Right lobe of liver (tissue), 6 donors: ENCODE measurements at places on chromosomes 1 and 21.

GRCh38 chr1:212512816-212513559 is 80.3 kb downstream of the NENF start:
- no peak for DNase-seq

GRCh38 chr1:172395576-172395975 is 24.9 kb upstream of the C1orf105 start:
- DNase-seq, result no peak

GRCh38 chr1:55318116-55318817 is 103.1 kb upstream of the USP24 start:
- no peak for DNase-seq

DNA sequence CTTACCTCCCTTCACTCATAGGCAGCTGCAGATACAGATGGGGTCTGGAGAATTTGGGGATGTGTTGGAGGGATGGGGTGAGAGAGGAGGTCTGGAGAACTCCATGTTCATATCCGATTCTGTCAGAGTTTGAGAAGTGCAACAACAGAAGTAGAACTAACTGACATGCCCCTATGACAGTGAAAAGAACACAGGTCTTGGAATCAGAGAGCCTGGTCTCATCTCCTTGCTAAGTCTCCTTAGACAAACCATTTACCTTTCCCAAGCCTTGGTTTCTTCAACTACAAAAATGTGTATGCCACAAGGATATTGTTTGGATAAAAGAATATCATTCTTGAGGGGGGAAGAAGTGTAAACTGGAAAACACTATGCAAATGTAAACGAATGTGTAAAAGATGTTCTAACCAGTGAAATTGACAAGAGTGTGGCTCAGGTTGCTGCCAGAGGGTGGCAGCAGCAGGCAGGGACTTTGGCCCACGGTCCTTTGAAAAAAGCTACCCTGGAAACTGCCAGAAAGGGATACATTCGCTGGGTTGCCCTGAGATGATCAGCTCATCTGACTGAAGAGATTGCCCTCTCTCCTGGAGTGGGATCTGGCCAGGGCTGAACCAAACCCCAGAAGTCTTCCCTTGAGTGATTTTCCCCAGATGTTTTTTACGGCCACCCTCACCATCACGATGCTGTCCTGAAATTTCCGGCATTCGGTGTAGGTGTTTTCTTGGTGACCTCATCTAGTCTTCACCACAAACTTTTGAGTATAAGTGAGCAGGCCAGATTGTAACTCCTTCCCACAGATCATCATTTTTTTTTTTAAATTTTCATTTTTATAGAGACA is 17.0 kb upstream of the CD2 start:
- no peak for DNase-seq

DNA sequence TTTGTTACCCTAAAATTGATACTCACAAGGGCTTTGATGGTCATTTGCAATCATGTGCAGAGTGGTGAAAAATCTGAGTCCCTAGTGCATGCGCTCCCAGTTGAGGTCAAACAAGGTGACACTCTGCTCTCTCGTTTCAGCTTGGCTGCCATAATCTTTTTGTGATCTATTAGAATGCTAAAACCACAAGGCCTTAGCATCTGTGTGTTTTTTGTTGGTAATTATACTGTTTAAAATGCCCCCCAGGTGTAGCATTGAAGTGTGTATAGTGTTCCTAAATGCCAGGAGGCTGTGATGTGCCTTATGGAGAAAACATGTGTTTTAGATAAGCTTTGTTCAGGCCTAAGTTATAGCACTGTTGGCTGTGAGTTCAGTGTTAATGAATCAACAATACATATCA is 89.3 kb downstream of the PLD5 start:
- no peak for DNase-seq

- DNase-seq, result peak; percentile 26
Measured at GRCh38 chr1:156259805-156260204, 11.9 kb upstream of the PAQR6 start.

- no peak for DNase-seq
Measured at GRCh38 chr1:40625476-40626382, 39.8 kb downstream of the RIMS3 start.

DNA sequence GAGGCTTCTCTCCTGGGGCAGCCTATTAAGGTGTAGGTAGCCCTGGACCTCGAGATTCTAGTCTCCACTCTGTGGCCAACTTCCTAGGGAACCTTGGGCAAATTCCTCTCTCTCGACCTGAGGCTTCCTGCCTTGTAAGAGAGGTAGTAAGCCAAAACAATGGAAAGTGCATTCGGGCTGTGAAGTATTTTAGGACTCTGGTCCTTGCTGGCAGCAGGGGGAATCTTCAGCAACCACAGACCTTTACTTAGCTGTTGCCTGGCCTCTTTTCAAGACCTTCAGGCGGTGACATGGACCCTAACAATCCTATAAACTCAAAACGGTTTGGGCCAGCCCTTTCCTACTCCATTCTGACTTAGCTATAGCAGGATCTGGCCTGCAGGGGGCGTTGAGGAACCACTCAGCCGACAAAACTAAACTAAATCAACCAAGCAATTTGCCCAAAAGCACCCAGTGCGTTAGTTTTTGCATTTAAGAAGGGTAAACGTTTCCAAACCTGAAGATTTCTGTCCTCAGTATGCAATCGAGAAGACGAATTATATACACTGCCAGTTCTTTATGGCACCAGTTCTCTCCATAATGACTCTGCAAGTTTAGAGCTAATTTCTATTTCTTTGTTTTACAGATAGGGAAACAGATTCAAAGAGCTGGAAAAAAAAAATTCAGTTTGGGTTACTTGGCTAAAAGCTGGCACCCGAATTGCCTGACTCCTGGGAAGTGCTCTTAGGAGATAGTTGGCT is 10.9 kb upstream of the SESN2 start:
- DNase-seq, result peak; percentile 78

DNA sequence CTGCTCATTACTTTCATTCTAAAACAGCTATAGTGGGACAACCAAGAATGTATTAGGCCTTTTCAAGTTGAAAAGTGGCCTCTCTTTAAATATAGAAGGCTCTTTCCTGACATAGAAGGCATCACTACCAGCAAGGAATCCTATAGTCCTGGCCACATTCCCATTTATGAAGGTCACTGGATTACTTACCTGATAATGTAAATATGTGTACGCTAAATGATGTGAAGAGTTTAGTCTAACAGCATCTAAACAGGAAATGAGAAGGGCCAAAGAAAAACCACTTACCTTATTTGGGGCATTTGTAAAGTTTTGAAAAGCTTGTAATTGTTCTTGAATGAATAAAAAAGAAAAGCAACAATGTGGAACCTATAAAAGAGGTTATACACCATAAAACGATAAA is 24.7 kb downstream of the PRKACB start:
- DNase-seq, result no peak

- DNase-seq, result no peak
Measured at GRCh38 chr1:71587961-71588360, 507.1 kb upstream of the ZRANB2 start.

- no peak for DNase-seq
Measured at GRCh38 chr1:207289756-207290155, 31.7 kb upstream of the CD55 start.

GRCh38 chr21:43603233-43603626 is 56.1 kb downstream of the HSF2BP start:
- no peak for DNase-seq

DNA sequence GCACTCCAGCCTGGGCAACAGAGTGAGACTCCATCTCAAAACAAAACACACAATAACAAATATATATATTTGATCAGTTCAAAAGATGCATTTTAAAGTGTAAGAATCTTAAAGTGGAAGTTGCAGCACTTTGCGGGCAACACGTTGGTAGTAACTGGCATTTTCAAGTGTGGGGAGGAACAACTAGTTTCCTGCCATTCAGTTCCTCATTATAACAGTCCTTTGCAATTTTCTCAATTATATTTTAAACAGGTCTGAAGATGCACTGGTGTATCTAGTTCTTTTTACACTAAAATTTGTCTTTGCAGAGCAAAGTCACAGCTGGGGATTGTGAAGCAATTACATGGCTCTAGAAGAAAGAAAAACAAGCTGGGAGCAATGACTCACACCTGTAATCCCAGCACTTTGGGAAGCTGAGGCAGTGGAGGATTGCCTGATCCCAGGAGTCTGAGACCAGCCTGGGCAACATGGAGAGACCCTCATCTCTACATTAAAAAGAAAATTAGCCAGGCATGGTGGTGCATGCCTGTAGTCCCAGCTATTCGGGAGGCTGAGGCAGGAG is 25.3 kb downstream of the RRAGC start:
- DNase-seq, result no peak

- peak; percentile 26 for DNase-seq
Measured at GRCh38 chr21:29817450-29817849, 122.3 kb downstream of the GRIK1 start.

- no peak for DNase-seq
Measured at GRCh38 chr1:11858968-11859871, 475 bp upstream of the NPPB start.

DNA sequence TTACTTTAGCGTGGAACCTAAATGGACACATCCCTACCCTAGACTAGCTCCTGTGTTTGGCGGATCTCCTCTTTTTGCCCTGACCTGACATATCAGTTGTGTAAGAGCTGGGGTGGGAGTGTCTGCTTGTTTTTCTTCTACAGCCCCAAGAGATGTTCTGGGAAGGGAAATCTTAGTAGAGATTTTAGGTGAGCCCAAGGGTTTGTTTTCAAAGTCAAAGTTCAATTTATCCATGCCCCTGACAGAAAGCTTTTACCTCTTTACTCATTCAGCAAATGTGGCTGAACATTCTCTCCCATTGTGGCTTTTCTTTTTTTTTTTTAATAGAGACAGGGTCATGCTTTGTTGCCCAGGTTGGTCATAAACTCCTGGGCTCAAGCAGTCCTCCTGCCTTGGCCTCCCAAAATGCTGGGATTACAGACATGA is 7.3 kb upstream of the TARS2 start:
- peak; percentile 70 for DNase-seq

DNA sequence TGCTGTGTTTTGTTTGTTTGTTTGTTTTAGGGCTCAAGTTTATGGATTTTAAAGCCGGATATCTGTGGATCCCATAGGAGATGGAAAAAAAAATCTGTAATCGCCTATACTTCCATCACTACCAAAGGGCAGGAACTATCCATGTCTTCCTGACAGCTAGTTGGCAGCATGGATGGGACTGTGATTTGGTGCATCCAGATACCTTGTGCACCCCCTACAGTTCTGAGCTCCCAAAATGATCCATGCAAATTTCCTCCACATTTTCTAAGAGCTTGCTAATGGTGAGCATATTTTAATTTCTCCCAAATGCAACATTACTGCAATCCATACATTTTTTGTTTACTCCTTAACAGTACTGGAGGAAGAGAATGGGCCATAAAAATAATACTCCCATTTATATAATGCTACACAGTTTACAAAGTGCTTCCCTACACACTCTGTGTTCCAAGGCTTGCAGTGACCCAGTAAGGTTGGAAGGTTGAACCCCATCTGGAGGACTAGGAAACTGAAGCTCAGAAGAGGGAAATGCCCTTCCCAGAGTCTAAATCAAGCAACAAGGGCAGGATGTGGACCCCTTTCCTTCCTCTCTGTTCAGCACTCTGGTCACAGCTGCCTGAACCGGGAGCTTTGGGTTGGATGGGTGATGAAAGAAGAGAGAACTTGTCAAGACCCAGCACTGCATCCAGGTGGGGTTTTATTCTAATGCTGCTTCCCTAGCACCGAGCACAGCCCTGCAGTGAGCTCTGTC is 48.0 kb downstream of the CAPN8 start:
- DNase-seq, result no peak

- peak; percentile 46 for DNase-seq
Measured at GRCh38 chr21:45281411-45282282, 6.0 kb downstream of the POFUT2 start.

GRCh38 chr1:243254927-243255790 is at the start of gene CEP170:
TSS of gene CEP170 (minus strand) at chr1:243255281. CDS start at chr1:243225280, 30,001 bp downstream.
- peak; percentile 95 for DNase-seq

GRCh38 chr1:54547601-54548388 is at the start of gene ACOT11:
TSS of gene ACOT11 (plus strand) at chr1:54548228. CDS start at chr1:54548310, 82 bp downstream.
- peak; percentile 40 for DNase-seq

- no peak for DNase-seq
Measured at GRCh38 chr1:108017698-108018097, 52.7 kb upstream of the VAV3 start.

- DNase-seq, result no peak
Measured at GRCh38 chr1:21099869-21100131, 76.9 kb downstream of the EIF4G3 start.

DNA sequence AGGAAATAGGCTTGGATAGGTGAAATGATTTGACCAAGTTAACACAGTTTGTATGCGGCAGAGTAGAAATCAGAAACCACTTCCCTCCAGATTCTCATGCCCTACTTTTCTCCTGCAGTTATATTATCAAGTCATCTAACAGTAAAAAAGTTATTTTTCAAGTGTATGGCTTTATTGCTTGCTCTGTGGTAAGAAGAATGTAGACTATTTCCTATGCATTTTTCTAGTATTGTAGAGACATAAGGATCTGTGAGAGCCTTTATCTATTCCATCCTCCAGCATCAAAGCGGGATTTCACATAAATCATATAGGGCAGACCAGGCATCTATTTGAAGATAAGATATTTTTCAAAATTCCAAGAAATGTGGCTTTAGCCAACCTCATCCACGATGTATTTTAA is 208.5 kb downstream of the TTLL7 start:
- DNase-seq, result no peak

DNA sequence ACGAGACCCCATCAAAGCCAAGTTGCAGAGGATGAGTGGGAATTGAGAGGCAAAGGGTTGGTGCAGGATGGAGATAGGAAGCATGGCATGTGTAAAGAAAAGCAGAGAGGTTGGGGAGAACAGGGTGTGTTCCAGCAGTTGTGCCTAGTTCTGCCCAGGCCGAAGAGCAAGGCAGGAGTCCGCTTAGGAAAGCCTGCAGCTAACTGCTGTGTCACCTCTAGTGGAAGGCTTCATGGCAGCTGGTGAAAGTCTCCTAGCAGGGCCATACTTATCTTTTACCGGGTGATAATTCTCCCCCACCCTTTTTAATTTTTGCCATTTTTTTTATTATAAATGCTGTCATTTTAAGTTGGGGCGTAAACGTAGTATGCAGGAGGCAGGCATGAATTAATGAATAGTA is 93.6 kb downstream of the NFIA start:
- DNase-seq, result no peak

DNA sequence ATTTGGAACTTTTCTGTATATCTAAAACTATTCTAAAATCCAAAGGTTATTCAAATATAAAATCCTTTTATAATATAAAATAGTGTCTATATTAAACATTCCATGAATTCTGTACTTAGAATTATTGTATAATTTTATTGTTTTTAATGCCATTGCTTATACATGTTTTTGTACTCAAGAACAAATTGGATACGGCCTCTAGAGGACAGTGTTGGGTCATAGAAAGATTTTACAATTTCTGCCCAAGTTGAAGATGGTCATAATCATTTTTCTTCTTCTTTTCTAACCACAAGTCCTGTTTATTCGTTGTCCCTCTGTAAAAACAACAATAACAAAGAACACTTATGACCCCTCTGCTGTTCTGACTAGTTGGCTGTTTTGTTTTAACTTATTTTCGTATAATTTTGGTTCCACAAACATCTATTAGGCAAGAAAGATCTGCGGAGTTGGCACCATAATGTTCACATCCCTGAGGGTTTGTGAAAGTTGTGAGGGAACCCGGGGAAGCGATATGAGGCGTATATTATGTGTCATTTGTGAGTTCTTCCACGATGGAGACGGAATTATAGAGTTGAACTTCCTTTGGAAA is 75.7 kb upstream of the KIF26B start:
- no peak for DNase-seq
